ENCODE measurements at places on chromosomes 16 and 17.

DNA sequence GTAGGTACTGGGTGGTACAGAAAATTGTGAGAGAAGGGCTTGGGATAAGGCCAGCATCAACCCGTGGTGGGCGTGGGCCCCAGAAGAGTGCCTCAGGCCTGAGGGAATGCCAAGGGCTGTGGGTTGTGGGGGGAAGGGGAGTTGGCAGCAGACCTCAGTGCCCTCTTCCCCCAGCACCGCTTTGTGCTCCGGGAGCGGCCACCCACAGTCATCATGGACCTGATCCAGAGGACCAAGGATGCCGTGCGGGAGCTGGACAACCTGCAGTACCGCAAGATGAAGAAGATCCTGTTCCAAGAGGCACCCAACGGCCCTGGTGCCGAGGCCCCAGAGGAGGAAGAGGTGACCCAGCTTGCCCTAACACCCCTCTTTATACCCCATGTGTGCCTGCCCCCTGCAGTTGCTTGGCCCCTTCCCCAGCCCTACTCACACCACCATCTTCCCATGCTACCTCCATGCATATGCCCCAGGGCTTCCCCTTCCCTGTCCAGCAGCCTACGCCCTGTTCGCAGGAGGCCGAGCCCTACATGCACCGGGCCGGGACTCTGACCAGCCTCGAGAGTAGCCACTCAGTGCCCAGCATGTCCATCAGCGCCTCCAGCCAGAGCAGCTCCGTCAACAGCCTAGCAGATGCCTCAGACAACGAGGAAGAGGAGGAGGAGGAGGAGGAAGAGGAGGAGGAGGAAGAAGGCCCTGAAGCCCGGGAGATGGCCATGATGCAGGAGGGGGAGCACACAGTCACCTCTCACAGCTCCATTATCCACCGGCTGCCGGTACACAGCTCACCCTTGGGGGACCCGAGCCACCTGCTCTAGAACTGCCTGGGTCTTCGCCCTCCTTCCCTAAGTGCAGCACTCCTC lies 9.1 kb downstream of the TAOK2 start:
- no peak for DNase-seq

DNA sequence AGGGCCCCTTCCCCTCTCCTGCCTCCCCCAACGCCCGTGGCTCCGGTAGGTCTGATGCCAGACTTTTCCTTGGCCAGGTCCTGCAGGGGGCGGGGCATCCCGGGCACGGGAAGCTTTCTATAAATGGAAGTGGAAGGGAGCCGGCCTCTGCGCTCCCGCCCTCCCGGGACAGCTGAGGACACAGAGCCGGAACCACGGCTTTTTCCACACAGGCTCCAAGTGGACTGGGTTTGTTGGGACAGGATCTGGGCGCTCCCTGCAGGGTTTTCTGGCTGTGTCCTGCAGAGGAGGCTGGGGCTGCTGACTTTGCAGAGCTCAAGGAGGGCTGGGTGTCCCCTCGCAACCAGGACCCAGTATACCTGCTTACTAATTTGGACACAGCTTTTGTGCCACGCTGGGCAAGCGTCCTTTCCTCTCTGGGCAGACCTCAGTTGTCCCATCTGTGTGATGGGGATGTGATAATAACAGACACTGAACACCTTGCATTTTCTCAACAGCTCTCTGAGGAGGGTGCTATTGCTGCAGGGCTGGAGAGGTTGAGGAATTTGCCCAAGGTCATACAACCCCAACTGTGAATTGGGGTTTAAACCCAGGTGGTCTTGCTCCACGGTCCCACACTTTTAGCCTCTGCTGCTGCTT lies 1.8 kb downstream of the TNS4 start:
- DNase-seq: no peak

DNA sequence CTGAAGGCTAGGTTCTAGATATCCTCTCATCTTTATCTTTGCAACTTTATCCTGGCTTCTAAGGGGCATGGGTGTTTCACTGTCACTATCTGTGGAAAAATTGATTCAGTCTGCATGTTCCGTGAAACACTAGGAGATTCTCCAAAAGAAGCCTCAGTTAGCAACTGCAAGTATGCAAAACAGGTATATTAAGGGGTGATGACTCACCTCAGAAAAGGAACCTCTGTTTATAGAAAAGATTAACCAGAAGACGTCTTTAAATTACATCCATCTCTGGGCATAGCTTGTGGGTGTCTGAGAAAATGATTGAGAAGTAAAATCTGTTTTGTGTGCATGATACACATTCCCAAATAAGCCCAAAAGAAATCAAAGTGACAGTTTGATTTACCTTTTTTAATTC lies 353.8 kb upstream of the HSBP1 start:
- no peak for DNase-seq

DNA sequence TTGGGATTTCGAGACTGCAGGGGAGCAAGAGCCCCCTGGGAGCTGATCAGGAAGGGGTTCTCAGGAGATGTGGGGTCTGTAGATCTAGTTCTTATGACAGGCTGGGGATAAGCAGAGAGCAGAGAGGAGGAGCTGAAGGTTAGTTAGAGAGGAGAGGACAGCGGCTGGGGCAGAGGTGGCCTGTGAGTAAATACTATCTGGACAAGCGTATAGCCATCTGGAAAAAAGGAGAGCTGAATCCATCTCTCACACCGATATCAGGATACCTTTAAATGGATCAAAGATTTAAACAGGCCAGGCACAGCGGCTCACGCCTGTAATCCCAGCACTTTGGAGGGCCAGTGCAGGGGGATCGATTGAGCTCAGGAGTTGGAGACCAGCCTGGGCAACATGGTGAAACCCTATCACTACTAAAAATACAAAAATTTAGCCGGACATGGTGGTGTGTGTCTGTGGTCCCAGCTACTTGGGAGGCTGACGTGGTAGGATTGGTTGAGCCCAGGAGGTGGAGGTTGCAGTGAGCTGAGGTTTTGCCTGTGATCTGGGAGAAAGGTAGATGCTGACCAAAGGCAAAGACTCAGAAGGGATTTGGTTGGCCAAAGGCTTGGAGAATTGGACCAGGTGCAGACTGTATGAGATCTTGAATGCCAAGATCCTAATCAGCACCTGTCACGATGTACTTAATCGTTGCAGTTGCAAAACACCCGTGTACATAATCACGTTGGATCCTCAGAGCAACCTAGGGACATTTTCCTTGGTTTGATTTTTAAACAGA lies 18.9 kb upstream of the SLC25A19 start:
- DNase-seq: no peak

- DNase-seq: no peak
Observed at GRCh38 chr17:72255481-72255880, 134.7 kb downstream of the SOX9 start.

DNA sequence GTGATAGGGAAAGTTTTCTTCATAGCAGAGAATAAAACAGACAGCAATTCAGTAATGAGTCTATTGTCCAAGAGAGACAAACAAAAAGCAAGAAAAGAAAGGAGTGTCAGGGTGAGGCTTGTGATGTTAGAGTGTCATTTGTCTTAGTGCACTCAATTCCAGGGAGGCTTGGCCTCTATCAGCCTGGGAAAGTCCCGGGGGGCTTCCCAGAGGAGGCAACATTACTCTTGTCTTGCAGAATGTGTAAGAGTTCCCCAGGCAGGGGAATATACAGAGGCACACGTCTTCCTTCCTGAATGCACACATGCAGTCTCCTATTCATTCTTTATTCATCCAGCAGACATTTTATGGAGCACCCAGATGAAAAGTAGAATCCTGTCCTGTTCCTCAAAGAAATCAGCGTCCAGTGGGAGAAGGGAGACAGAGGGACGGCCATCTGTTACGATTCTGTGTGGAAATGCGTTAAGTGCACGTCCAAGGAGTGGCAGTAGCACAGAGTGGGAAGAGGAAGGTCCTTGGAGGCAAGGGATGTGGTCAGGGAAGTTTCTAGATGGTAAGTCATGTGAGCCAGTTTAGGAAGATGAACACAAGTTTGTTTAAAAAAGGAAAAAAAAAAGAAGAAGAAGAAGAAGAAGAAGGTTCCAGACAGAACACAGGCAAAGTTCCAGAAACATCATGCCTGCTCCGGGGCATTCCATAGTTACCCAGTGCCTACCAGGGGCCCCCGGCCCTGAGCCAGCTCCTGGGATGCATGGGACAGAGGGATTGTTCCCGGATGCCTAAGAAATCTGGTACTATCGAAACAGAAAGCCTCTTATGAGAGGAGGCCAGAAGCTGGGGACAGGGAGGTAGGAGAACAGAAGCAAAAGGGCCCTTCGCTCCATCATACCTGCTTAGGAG lies 21.1 kb downstream of the CACNG4 start:
- peak; percentile 6 for DNase-seq

GRCh38 chr16:16184594-16184993 lies 38.7 kb downstream of the ABCC6 start:
- no peak for DNase-seq

GRCh38 chr16:57999971-58000705 lies at the start of gene ZNF319:
ZNF319 (minus strand) TSS chr16:58000672; CDS start chr16:57998265, 2,407 bp downstream.
- no peak for DNase-seq

GRCh38 chr17:75319904-75320691 lies 30.9 kb upstream of the SLC25A19 start:
- DNase-seq: no peak

- no peak for DNase-seq
Observed at GRCh38 chr16:87150681-87151280, 166.4 kb downstream of the C16orf95 start.

- DNase-seq: peak; percentile 76
Observed at GRCh38 chr17:77437017-77437416, 296.2 kb downstream of the SEC14L1 start.

DNA sequence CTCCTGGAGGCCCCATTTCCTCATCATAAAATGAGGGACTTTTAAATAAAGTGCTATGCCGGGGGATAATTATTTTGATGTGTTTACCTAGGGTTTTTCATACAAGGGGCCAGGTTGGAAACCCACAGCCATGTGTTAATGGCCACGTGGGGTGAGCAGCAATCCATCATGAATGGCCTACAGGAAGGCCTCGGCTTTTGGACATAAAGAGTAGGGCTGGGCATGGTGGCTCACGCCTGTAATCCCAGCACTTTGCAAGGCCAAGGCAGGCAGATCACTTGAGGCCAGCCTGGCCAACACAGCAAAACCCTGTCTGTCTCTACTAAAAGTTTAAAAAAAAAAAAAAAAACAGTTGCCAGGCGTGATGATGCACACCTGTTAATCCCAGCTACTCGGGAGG lies 40.3 kb downstream of the MEAK7 start:
- no peak for DNase-seq

DNA sequence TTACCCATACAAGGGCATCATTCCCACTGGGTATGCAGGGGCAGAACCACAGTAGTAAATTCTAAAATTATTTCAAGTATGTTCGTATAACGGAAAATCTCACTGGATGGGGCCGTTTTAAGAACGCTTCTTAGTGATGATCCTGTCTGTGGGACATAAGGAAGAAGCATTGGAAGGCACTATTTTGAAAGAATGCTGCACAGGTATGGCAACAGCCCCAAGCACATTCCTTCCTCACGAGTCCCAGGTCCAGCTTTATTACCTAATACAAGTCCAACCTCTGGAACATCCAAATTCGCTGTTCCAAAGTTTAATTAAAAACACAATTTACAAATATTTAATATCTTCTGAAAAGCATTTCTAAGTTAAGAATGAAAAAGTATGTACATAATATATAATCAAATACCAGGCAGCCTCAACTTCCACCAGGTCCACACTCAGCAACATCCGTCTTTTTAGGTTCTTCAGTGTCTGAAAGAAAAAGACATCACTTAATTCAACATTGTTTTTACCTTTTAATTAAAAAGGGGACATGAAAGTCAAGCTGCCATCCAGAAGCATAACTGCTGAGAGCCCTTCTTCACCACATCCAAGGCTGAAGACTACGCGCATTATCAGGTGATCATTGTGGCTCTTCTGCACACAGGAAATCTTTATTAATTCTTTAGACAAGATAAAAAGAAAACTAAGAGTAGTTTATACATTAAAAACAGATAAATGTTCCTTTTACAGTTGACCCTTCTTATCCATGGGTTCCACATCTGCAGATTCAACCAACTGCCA lies 49.8 kb downstream of the BRD7 start:
- no peak for DNase-seq

- no peak for DNase-seq
Observed at GRCh38 chr17:50517504-50518383, 9.5 kb downstream of the MYCBPAP start.

DNA sequence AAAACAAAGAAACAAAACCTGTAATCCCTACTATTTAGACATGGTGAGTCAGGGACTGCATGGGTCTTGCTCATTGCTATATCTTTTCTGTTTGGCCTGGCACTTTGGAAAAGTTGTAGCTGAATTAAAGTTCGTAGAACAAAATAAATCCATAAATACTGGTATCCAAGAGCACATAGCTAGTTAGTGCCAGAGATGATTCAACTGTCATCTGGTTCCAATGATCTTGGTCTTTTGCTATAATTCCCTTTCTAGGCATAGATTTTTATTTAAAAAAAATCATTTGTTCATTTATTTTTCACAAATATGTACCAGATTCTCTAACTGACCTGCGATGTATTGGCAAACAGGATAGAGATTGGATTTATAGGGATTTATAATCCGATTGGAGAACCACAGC lies 1436.1 kb upstream of the GOT2 start:
- DNase-seq: no peak

DNA sequence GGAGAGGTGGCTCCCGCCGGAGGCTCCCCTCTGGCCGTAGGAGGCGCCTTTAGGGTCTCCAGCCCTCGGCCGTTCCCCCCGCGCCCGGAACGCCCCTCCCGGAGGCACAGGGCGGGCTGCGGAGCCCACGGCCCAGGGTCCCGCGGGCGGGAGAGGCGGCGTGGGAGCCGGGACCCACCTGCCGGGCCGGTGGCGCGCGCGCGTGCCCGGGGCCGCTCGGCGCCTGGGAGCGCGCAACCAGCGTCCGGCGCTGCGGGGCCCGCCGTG lies at the start of gene MIF4GD:
MIF4GD (minus strand) TSS at position 266 of the 267 bp plus-strand sequence. CDS start 1,036 bp downstream, outside the sequence.
- no peak for DNase-seq

DNA sequence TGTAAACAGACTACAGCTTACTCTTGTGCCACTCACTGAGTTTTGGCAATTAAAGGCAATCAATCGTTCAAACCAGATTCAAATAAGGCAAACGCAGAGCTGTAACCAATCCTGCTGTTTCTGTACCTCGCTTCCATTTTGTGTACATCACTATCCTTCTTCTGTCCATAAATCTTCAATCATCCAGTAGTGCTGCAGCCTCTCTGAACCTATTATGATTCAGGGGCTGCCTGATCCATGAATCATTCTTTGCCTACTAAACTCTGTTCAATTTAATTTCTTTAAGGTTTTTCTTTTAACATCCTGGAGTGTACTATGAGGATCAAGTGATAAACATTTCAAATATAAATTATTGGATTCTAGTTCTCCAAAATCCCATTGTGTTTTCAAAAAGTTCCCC lies 93.9 kb downstream of the CEP112 start:
- no peak for DNase-seq

DNA sequence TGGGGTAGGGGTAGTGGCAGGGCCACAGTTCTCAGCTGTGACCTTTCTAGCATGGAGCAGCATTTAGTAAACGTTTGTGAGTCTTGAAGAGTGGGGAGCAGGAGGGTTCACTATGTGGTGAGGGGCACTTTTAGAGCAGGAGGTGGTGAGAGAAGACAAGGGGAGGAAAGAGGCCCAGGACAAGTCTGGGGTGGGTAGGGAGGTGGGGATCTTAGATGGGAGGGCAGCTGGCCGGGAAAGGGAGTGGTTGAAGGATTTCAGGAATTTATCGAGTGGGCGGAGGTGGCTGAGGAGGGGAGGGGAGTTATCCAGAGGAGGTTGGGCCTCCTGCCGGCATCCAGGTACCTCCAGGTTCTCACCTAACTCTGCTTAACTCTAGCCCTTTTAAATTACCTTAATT lies 1.9 kb downstream of the CLEC16A start:
- DNase-seq: no peak

All from inflammatory macrophage (primary cell).